HT-29 (cell line): ENCODE measurements at places on chromosomes 4 and X.
A peak's percentile ranks its signal among the peaks of the same experiment; 100 is the strongest.

GRCh38 chrX:9383655-9384054, 81.2 kb upstream of the TBL1X start:
- DNase-seq, result no peak

DNA sequence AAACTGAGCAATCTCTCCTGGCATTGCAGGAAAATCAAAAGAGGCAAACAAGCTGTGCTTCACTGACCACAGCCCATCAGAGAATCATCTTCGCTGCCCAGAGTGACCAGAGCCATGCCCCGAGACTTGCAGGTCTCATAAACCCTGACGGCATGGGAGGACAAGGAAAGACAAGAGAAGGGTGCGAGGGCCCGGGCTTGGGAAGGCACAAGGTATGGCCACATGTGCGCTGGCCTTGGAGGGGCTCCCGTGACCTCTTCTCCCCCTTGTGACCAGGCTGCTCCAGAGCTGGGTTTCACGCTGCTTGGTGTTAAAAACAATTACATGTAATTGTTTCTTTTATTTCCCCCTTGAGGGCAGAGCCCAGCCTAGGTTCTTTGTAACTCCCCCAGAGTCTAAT, 20.8 kb downstream of the DCTD start:
- no peak for DNase-seq

- DNase-seq, result peak; percentile 73
Observed at GRCh38 chrX:87583679-87584078, 66.1 kb downstream of the KLHL4 start.

DNA sequence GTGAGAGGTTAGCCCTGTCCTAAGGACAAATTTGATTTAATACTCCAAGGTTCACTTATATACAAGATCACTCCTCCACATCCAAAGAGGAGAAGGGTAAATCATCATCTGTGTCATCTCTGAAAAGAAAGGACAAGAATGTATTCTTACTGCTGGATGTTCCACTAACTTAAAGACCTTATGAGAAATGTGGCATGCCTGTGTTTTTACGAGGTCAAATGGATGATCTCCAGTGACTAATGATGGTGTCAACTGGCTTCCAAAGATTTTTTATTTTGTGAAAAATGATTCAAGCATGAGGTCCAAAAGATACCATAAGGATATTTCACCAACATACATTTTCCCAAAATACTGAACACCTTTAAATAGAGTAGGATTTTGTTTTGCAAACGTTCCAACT, 143.4 kb downstream of the PTCHD1 start:
- no peak for DNase-seq

DNA sequence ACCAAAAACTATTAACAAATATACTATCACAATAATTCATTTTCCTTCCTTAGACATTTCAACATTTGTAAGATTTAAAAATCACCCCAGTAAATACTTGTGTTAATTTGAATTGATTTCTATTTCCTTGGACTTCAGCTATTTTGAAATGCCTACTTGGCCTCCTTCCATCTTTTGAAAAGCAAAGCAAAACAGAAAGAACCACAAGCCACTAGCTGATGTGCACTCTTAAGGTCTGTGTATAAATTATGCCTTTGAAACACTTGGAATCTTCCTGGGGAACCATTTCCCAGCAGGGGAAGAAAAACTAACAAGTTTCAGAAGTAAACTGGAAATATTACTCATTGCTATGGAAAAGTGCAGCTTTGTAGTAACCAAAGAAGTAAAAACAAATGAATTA, 139.8 kb downstream of the CLCN4 start:
- no peak for DNase-seq

GRCh38 chrX:42992199-42992943, 214.4 kb upstream of the PPP1R2C start:
- DNase-seq, result peak; percentile 38

- peak; percentile 64 for DNase-seq
Observed at GRCh38 chr4:143337600-143338287, 1.1 kb downstream of the GAB1 start.

- DNase-seq, result no peak
Observed at GRCh38 chr4:37909332-37910090, 18.6 kb downstream of the TBC1D1 start.

DNA sequence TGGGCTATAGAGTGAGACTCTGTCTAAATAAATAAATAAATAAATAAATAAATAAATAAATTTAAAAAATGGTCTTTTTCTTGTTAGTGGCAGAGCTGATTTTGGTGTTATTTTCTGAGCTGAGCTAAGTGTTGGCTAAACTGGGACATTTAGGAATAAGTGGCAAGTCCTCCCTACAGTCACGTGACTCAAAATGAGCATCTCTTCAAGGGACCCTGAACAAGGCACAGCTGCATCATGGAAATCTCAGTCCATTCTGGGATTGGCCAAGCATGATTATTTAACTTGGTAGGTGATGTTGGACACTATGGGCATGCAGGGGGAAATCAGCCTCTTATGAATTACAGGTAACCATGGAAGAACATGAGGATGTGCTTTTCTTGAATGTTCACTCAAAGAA, 42.0 kb downstream of the HAND2 start:
- DNase-seq, result no peak

- peak; percentile 14 for DNase-seq
Observed at GRCh38 chr4:10622728-10623127, 61.8 kb downstream of the CLNK start.

- DNase-seq, result no peak
Observed at GRCh38 chr4:174172274-174172673, 111.2 kb downstream of the FBXO8 start.

DNA sequence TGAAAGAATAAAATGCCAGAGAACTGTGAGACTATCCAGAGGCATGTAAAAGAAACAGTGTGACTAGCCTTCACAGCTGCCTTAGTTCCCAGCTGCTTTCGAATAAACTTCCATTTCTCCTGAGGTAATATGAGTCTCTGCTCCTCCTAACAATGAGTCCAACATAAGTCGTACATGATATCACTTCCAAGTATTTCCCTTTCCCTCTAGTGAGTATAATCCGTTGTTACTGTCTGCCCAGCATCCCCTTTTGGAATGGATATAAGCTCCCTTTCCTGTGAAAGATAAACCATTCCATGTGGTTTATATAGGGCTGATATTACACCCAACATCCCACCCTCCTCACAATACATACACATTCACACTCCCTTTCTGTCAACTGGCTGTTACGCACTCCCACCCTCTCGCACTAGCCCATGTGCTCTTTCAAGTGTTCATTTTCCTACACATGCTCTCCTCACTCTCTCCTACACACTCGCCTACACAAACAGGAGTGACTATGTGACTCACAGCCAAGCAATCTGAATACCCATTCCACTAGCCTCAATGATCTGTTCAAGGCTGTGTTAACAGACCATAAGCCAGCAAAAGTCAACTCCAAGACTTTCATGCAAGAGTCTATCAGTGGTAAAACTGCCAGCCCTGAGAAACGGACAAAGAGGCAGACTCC, 5.0 kb downstream of the NAF1 start:
- DNase-seq, result no peak

DNA sequence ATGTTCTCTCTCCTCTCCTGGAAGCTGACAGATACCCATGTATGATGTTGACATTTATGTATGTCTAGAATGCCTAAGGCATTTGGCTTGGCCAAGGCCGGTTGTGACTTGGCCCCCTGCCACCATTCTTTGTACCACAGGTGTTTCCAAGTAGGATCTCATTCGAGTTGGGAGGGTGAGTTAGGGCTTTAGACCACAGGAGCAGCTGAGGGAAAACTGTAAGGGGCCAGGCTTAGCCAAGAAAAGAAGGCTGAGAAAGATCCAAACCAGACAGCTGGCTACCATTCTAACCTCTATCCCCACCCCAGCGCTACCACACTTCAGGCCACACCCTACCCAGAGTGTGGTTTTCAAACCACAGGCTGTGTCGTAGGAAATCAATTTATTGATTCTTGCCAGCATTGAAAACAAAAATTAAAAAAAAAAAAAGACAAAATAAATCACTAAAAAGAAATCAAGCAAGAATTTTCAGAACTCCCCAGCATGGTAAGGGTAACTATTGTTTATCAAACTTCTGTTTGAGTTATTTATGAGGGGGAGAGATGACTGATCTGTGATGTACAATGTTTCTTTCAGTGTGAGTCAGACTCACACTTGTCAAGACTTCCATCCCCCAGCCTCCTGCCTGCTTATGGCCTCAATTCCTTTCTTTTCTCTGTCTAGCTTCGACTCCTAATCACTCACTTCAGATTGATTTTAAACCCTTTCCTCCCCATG, 9.9 kb downstream of the TMSB4X start:
- peak; percentile 54 for DNase-seq

DNA sequence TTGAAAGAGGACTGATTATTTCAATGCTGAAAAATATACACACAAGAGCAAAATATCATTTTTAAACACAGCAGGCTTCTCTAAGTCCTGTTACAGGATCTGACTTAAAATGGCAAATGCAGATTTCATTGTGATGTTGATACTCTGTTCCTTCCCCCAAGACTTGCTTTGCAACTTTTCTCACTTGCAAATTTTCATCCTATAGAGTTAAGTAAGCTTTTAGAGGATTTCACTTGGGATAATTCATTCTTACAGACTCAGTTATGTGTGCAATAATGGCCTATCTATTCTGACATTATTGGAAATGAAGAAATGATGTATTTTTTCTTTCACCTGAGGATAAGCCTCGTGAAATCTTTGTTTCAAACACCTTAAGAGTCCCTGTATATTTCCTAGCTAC, 2403.2 kb downstream of the ARAP2 start:
- no peak for DNase-seq

- peak; percentile 67 for DNase-seq
Observed at GRCh38 chr4:119103263-119103662, 32.4 kb upstream of the MYOZ2 start.

DNA sequence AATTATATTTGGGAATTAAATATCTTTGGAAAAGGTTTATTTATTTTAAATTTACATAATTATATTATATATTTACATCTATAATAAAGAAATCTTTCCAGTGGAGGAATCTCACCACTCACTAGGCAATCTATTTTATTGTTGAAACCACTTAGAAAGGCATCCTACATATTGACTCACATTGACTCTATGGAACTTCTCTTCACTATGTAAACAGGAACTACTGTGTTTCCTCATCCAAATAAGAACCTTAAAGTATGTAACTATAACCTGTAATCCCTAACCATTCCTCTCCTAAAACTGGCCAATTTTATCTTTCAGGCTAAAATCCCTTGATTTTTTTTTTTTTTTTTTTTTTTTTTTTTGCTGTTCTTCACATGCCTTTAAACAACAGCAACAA, 268.7 kb downstream of the MAPK10 start:
- DNase-seq, result no peak

GRCh38 chr4:81666491-81666890, 194.8 kb upstream of the RASGEF1B start:
- DNase-seq, result no peak

DNA sequence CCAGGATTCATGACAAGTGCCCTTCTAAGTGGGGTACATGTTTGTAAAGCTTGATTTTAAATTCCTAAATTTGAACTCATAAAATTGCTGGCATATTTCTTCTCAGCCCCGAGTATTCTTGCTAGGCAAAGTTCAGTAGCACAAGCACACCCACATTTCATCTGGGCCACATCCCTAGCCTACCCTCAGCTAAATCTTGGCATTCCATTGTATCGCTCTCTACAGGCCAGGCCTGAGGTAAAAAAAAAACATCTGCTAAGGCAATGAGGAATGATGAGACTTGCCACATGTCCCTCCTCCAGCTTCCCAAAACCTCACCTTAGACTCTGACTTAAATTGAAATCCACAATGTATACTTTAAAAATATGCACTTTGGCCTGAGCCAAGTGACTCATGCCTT, 51.4 kb upstream of the VCX3B start:
- DNase-seq, result no peak

- DNase-seq, result peak; percentile 69
Observed at GRCh38 chrX:153688911-153689590, 1.3 kb downstream of the SLC6A8 start.

DNA sequence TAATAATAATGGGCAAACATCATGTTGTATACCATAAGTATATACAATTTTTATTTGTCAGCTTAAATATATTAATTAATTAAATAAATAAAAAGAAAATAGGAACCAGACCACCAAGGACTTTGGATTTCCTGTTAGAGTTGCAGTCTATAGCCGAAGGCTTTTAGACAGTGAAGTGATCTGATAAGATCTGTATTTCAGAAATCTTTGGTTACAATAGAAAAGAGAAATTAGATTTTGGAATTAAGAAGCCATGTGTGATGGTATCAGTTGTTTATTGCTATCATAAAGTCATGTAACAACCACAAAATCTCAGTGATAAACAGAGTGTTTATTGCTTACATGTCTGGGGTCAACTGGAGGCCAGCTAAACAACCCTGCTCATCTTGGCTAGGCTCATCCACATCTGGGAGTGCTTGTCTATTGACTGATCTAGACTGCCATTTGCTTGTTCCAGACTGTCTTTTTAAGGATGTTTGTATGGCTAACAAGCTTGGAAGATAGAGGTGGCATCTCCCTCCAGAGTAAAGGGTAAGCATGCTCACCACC, 142.1 kb upstream of the USP9X start:
- no peak for DNase-seq

GRCh38 chr4:182155806-182156205, 87.4 kb upstream of the TENM3 start:
- DNase-seq, result no peak

DNA sequence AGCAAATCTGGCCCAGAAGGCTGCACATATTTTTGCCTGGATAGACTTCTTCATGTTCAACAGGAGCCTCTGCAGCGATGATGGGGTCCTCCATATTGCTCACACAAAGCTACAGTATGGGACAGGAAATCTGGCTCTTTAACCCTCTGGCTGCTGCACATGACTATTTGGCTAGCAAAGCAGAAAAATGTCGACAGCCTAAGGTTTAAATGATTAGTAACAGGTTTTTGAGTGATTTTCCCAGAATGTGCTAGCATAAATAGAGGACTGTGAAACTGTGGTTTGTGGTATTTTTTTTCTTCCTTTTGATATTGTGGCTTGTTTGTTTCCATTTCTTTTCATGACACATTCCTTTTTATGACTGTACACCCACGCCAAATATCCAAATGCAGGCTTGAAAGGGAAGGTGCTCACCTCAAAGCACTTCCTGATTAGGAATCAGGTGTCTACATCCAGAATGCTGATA, 120.2 kb upstream of the GK2 start:
- DNase-seq, result peak; percentile 22

GRCh38 chrX:42149765-42150164, 226.4 kb upstream of the CASK start:
- DNase-seq, result no peak

GRCh38 chr4:3022651-3023050, 51.7 kb downstream of the HTT-AS start:
- no peak for DNase-seq

DNA sequence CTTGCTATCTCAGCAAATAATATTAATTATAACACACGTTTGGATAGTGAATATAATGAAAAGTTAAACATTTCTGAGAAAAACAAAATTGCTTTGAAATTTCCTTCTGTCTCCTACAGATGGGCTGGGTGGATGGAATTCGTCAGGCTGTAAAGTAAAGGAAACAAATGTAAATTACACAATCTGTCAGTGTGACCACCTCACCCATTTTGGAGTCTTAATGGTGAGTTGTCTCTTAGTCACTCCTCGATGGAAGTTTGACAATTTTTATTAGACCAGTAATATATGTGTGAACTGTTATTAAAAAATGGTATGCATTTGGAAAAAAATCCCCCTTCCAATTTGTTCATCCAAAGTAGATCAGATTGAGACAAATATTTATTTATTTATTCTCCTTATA, 92.5 kb upstream of the BRS3 start:
- no peak for DNase-seq

GRCh38 chrX:71366674-71367256, 608 bp downstream of the TAF1 start:
- DNase-seq, result peak; percentile 31

- DNase-seq, result no peak
Observed at GRCh38 chr4:19945501-19945900, 306.2 kb upstream of the SLIT2 start.
